ENCODE measurements at places on chromosomes 1 and 21.

DNA sequence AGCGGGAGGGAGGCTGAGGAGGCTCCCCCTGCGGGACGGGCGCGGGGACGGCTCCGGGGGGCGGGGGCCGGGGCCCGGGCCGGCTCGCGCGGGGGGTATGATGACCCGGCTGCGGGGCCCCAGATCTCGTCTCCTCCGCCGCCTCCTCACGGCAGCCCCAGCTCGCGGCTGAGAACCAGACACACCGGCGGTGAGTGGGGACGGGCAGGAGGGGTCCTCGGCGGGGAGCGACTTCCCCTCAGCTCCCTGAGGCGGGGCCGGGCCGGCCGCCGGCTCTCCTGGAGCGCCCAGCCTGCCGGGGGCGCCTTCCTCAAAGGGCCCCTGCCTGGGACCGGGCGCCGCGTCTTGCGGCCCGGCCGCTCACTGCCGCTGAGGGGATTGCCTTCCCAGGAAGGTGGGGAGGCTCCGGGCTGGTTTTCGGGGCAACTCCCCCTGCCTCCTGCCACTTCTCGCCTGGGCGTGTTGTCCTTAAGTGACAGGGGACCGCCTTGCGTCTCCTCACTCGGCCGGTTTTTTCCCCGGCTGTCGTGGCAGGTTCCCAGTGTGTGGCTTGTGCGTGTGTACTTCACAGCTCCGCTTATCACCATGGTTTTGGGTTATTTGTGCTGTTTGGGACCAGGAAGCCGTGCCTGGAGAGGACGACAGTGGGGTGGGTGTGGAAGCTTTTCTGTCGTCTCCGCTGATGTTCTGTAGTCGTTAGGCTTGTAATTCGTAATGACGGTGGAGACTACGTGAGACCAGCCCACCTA lies 800 bp downstream of the HIPK1 start:
- DNase-seq = peak; percentile 73

GRCh38 chr1:31834501-31834900 lies 18.7 kb upstream of the SPOCD1 start:
- no peak for DNase-seq

DNA sequence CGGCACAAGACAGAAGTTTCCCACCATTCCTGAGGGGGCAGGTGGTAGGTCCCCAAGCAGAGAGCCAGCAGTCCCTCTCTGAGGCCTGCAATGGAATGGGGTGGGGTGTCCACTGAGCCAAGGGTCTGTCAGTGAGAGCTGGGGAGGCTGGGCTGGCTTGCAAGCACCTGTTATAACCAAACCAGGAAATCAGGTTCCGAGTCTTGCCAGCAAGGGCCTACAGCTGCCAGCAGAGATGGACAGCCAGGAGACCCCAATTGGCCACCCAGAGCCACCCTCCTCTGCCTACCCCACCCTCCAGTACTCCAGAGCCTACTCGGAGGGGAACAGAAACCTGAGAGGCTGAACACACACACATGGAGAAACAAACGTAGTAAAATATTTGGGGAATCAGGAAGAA lies 32.2 kb downstream of the PSEN2 start:
- DNase-seq = no peak

GRCh38 chr1:18630511-18631495 lies at the start of gene PAX7:
PAX7 (plus strand) TSS chr1:18630846; CDS start chr1:18631604, 758 bp downstream.
- no peak for DNase-seq

GRCh38 chr21:42855937-42856335 lies 23.4 kb downstream of the WDR4 start:
- DNase-seq = no peak

DNA sequence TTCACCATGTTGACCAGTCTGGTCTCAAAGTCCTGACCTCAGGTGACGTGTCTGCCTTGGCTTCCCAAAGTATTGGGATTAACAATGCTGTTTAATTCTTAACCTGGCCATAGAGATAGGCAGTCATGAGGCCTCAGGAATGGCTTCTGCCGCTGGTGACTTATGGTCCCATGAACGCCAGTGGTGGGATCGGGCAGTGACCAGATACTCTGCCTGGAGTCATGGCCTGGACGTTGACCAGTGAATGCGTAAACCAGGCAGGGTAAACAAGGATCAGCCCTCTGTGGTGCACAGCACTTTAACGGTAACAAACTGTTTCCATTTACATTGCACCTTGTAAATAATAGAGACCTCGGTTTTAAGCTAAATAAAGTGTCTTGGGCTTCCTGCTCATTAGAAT lies 23.0 kb downstream of the MTARC1 start:
- no peak for DNase-seq

- no peak for DNase-seq
Measured at GRCh38 chr1:153546796-153547559, 1.4 kb upstream of the S100A4 start.

GRCh38 chr1:30668546-30669327 lies 54.6 kb downstream of the MATN1 start:
- no peak for DNase-seq

GRCh38 chr1:199856216-199856780 lies 171.2 kb upstream of the NR5A2 start:
- DNase-seq = no peak

DNA sequence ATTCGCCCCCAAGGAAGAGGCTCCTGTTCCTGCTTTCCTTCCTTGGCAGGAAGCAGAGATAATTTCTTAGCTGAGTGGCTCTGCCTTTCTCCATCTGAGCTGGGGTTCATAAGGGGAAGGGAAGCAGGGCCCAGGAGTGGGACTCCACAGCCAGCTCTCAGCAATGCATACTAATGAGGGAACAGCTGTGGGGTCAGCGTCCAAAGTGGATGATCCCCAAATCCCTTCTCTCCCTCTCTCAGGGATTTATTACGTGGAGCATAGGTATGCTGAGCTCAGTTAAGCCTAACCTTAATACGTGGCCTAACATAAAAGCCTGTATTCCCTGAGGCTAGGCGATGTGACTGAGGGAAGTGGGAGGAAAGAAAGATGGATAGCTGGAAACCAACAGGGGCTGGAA lies 87.3 kb upstream of the CTTNBP2NL start:
- DNase-seq = no peak

DNA sequence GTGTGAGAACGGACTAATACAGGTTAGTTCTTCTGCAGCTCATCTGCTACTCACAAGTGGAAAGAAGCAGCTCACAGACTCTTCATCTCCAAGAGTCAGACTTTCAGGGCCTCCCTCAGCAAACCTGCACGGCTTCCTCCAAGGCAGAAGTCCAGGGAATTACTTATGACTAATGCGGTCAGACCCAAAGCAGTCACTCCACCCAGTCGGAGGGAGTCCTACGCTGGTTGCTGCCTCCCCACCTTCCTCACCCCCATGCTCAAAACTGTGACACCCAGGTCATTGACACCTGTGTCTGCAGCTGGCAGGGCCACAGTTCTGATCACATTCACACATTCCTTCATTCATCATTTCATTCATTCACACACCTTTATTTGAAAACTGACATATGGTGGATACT lies 38.4 kb upstream of the PRDM2 start:
- no peak for DNase-seq

GRCh38 chr1:196078691-196079090 lies 529.5 kb downstream of the KCNT2 start:
- no peak for DNase-seq

GRCh38 chr1:185603158-185603557 lies 131.0 kb upstream of the HMCN1 start:
- peak; percentile 93 for DNase-seq

DNA sequence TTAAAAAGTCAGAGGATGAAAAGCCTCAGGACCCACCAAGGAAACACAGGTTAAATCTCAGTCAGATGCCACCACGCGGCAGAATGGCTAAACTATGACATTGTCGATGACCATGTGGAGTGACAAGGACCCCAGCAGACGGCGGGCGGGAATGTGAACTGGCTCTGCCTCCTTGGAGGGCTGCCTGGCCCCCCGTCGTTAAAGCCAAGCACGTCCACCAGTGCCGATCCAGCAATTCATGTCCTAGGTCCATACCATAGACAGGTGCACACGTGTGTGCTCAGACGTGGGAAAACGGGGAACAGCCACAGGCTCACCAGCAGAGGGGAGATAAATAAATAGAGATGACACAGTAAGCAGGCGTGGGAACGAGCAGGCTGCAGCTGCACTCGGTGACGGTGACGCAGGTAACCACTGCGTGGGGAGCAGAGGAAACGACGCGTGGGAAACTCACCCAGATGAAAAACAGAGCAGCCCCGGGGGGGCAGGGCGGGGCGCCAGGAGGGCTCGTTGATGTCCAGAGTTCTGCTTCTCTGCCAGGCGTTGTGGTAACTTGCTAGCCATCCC lies 28.3 kb upstream of the PCBP3 start:
- DNase-seq = peak; percentile 60

GRCh38 chr1:87061742-87062156 lies 147.3 kb downstream of the HS2ST1 start:
- DNase-seq = peak; percentile 76

GRCh38 chr1:231021540-231022031 lies 18.5 kb downstream of the FAM89A start:
- no peak for DNase-seq

DNA sequence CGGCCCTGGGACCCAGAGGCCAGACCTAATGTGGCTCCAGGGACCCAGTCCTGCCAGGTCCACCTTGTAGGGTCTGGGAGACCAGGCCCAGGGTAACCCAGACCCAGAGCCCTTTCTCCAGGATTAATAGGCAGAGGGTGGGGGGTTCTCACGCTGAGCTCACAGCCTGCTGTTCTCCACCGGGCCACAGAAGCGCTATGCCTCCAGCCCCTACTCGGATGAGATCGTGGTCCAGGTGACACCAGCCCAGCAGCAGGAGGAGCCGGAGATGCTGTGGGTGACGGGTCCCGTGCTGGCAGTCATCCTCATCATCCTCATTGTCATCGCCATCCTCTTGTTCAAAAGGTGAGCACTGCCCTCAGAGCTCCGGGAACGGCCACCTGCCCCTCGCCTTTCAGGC lies 43.3 kb upstream of the KDM4A start:
- no peak for DNase-seq

DNA sequence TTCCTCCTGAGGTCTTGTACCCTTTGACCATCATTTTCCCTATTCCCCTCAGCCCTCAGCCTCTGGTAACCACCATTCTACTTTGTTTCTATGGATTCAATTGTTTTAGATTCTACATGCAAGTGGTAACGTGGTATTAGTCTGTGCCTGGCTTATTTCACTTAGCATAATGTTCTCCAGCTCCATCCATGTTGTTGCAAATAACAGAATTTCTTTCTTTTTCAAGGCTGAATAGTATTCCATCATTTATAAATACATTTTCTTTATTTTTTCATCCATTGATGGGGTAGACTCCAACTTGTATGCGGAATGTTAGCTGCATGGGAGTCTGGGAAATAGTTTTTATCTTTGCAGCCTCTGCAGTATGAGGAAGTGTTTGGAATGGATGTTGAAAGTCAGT lies 26.3 kb upstream of the TMEM54 start:
- no peak for DNase-seq

DNA sequence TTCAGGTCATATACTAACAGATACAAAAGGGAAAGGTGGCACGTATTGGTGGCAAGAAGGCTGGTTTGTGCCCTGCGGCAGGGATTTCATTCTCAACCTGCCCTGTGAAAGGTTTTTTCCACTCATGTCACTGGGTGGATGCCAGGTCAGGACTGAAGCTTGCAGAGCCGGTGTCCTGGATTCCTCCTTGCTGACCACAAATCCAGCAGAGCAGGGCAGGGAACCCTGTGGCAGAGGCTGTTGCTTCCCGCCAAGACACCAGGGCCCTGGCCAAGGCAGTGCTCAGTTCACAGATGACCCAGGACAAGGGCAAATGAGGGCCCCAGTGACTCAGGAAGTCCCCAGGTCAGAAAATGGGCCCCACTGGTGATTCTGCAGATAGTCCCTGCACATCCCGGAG lies 16.4 kb downstream of the BSND start:
- DNase-seq = no peak

DNA sequence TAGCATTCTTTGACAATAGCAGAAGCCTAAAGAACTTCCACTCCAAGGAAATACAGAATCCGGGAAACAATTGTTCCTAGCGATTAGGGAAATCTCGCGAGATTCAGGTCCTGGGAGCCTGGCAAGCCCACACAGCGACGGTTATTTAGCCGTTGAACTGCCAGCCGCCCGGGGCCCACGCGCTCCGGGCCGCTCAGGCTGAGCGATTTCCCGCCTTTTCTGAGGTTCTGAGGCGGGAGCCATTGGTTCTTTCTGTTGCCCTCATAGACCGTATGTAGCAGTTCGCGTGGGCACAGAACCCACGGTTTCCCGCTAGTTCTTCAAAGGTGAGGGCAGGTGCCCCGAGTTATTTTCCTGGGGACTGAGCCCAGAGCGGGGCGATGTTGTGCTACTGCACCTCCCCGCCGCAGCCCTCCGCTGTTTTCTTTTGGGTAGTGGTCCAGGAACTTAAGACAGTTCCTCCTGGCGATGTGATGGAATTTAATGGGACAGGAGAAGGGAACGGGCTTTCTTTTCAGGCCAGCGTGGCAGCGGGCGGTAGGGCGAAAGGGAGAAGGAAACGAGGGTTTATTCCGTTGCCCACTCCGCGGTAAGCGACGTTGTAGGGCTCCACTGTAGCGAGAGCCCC lies at the start of gene SYCP1:
TSS of gene SYCP1 (plus strand) at position 171 of the 628 bp plus-strand sequence. CDS start 602 bp downstream, outside the sequence.
- DNase-seq = no peak

- DNase-seq = peak; percentile 7
Measured at GRCh38 chr1:231460614-231461013, 38.5 kb upstream of the EGLN1 start.

DNA sequence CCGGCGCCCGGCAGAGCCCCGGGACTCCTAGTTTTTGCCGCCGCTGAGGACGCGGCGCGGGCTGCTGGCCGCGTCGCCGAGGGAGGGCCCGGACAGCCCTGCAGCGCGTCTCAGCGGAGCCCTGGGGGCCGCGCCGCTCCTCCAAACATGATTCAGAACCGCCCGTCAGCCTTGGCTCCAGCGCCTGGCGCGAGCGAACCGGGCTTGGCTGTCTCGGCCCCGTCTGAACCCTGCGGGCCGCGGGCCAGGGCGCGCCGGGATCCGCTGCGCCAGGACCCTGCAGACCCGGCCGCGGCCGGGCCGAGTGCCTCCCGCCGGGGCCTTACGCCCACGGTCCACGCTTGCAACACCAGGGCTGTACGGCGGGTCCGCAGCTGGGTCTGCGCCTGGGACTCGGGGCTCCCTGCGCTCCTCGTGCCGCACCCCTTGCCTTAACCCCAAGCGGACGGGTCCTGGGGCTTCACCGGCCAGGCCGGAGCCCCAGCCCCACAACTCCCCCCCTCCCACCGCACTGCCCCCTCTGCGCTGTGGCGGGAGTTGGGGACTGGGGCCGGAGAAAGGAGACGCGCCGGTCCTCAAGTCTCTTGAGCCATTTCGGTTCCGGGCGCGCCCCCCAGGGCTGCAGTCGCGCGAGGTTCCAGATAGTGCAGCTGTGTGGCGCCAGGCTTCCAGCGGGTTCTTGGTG lies 48.4 kb upstream of the CD34 start:
- DNase-seq = no peak

Data from NAMALWA (cell line).